GM03348 (cell line): ENCODE measurements at places on chromosomes 12 and 14.

DNA sequence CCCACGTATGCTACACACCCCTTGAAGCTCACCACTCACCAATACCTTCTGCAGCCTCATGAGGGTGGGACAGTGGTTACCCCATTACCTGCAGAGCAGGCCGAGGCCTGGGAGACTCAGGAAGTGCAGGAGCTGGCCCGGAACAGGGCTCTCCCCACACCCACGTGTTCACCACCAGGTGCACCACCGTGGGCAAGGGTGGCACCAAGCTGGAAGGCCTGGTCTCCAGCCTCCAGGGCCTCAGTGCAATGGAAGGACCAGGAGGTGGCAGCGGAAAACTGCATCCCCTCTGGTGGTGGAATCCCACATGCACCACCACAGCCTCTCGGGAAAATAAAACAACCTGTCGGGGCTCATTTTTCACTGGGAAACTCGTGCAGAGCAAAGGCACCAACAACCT, 36.4 kb downstream of the ITPK1 start:
- no peak for DNase-seq

DNA sequence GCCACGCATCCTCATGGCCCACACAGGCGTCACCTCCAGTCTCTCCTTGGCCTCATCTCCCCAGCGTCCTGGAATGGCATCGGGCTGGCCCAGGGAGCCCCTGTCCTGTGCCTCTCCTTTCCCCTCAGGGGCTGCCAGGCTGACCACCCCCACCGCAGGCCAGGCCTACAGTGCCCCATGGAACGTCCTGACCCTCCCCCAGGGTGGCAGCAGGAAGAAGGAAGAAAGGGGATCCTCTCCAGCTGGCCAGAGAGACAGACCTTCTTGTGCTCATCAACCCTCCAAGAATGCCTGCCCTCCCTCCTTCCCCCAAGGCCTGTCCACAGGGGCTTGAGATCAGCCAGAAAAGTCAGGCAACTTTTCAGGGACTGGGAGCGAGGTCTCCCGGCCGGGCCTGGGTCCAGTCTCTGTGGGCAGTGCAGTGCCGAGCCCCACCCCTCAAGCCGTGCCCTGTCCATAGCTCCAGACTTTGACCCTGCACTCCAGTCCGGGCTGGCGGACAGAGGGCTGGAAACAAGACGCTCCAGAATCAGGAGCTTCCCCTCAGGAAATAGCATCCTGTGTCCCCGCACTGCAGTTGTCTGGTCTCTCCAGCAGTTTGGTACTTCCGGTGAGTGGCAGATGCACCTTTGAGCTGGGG, at the start of gene DAO:
TSS of gene DAO (plus strand) at position 478 of the 640 bp plus-strand sequence. CDS start 4,915 bp downstream, outside the sequence.
- DNase-seq = no peak

DNA sequence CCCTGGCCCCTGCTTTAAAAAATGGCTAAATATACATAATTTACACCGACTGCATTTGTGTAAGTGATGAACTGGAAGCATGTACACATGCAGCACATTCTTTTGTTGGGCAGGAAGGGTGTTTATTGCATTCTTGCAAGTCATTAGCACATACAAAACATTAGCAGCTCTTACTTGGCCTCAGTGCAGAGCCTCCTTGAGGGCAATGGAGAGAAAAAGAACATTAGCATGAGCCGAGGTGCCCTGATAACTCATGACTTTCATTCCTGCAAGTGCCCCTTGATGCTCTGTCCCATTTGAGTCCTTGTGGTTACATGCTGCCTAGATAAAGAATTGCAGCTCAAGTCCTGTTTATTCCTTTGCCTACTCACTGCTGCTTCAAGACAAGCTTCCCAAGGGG, 61.9 kb downstream of the PAX9 start:
- no peak for DNase-seq

DNA sequence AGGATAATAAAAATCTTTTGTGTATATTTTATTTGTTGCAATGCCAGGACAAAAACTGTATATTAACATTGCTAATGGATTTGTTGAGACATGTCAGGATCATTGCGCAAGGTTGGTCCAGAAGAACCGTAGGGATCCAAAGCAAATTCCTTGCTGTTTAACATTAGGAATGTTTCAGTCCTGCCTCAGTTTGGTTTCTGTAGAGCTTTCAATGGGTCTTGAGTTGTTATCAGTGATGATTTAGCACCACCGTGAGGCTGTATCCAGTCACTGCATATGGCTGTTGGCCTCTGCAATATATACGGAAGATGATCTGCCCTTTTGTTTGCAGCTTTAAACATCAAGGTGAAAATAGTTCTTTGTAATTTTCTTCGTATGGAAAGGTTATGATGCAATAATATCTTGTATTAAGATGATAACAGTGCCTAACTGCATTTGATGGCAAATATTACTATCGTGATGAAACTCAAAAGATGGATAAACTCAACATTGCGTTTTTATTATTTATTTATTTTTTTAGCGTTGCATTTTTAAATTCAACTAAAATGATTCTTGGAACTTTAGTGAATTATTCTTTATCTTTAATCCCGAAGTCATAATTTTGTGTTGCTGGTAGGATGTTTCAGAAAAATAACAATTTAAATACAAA, 231.2 kb downstream of the AKAP6 start:
- peak; percentile 73 for DNase-seq

DNA sequence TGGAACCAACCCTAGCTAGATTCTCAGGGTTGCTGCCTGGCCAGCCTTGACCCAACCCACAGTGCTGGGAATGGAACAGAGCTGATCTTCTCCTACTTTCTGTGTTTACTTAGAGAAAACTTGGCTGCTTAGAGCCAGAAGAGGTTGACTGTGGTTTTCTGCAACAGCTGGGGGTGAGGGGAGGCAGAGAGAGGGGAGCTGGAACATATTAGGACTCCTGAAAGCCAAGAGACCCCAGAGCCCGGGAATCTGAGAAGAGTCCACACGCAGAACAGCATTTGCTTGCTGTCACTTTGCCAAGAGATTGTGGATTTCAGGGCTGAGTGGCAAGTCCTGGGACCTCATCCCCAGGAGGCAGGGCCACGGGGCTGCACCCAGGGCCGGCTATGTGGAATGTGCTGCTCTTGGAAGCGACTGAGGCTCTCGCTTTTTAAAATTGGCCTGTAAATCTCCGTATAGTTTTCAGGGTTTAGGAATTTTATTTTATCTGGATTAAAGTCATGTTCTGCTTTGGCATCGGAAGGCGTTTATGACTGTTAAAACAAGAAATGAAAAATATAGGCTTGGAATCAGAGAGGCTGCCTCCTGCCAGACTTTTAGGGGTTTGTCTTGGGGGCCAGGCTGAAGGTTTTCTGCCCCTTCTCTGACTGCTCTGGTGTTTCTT, 22.3 kb upstream of the MED13L start:
- peak; percentile 56 for DNase-seq

DNA sequence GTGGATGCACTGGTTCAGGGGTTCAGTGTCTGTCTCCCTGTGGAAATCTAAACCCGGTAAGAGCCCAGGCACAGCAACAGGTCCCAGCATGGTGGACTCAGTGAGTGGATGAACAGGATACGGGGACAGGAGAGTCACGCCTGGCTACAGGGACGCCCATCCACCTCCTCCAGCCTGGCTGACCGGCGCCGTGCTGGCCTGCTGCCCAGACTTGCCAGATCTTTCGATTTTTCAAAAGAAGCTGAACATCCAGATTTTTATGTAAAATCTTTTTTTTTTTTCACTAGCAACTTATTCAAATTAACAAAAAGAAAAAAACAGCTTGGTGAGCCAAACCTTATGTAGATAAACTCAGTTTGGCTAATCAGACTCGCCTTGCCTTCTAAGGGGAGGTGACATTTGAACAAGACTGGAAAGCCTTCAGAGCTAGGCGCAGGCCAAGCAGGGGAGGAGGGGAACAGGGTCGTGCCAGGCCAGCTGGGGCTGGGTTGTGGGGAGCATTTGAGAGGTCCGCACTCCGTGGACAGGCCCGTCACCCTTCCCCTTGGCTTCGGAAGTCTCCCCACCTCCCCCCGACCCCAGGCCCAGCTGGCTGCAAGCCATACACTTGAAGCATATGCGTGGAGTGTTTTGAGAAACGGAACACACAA, 87.8 kb upstream of the NCOR2 start:
- DNase-seq = peak; percentile 75

- DNase-seq = peak; percentile 90
These were observed 40.3 kb downstream of the MAP1LC3B2 start for GRCh38 chr12:116599285-116600136.

- no peak for DNase-seq
These were observed 12.2 kb downstream of the ACTN1 start for GRCh38 chr14:68966872-68967301.

- peak; percentile 65 for DNase-seq
These were observed 412 bp upstream of the SNW1 start for GRCh38 chr14:77761205-77761931.
